ENCODE measurements at places on chromosomes 4 and X.

DNA sequence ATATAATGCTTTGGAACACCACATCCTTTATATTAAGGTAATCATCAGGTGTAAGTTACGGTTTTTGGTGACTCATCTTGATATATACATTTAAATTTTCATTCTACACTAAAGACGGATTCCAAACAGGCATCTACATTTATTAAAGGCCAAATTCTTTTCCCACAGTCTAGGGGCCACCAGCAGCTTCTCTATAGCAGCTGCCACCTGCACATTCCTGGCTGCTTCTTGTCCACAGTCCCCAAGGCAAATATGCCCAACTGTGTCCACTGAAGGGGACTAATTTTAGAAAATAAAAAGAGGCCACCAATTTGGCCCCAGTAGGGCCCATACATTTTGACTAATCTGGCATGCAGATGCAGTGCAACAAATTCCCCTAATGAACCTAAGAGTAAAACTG is 96.6 kb downstream of the EFHC2 start:
- no peak for DNase-seq

DNA sequence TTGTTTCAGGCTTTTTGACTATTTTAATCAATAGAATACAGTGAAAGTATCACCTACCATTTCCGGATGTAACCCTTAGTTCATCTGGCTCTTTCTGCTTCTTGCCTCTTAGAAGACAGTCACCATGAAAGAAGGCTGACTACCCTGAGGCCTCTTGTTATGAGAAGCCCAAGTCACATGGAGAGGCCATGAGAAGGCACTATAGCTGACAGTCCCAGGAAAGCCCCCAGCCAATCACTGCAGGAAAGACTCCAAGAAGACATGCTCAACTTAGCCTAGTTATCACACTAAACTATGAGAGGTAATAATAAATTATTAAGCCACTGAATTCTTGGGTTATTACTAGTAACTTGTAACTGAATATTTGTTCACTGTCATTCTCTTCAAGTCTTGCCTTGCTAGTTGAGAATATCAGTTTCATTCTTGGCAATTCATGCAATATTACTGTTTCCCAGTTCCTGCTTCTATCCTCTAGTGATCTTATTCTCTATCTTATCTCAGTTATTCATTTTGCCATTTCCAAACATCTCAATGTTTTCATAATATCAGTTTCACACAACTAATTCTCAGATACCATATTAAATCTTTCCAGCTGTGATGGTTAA is 57.1 kb upstream of the GUCY1A1 start:
- no peak for DNase-seq

DNA sequence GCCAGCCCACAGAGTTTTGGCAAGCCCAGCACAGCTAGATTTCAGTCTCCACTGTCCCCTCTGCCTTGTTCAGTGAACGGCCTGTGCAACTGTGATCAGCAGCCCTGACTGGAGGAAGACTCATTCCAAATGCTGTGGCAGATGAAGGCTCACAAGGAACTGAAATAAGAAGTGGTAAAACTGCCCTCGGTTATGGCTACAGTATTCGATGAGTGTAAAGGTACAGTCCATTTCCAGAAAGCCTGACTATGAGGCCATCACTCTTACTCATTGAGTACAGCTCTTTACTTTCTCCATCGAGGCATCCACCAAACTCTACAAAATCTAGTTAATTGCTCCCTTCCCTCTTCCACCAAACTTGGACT is 69.1 kb downstream of the RHOH start:
- DNase-seq = no peak

- no peak for DNase-seq
These were observed 28.0 kb downstream of the PALLD start for GRCh38 chr4:168524897-168525296.

DNA sequence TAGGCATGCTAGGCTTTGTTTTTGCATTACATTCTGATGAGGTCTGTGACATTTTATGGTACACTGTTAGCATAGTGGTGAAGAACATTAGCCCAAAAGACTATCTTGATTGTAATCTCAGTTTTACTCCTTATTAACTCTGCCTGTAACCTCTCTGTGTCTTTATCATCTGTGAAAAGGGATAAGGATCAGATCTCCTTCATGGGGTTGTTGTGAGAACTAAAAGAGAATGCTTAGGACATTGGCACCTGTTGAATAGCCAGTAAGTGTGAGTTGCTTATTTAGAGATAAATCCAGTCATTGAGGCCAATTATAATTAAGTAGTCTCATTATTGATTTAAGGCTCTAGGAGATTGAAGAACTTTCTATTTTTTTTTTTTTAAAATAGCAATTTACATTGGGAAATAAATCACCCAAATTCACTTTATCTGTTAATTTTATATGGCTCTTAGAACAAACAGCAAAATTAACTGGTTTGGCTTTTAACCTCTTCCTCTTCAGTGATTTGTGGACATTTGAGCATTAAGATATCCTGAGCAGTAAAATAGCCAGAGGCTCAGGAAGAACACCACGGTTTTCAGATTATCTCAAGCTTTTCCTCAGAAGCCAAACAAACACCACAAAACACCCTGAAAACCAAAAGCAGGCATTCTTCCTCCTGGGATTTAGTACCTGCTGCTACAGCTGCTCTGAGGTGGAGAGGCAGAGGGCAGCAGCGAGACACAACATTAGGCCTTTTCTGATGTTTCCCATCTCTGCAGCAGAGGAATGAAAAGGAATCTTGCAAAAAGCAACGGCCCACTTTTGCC is 192.9 kb downstream of the ARHGAP10 start:
- no peak for DNase-seq
